ENCODE measurements at places on chromosomes 5 and 9. TPM values are rescaled to one million over a fixed set of nuclear protein-coding genes. Genes with fewer than 3 reads are reported as not detected.
A peak's percentile ranks its signal among the peaks of the same experiment; 100 is the strongest.

DNA sequence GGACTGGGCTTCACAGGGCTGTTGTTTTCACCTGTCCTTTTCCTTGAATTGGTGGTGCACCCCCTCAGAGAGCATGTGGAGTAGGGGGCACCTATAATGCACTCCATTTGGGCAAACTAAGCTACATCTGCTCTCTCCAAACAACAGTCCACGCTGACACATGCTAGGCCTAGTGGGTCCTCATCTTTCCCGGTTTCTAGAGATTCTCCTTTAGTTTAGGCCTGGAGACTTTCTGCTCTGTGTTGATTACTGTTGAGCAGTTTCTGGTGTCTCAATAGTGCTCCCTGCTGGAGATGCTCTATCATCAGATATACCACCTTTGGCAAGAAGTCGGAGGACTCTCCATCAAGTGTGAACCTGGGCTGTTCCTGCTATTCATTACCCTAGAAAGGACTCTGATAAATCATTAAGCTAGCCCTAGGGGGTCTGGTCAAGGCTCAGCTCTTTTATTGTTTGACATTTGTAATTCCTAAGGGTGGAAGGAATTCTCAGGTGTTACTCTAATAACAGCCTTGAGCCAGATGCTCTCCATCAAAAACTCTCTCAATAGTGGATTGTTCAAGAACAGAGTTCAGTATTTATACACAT, 64.0 kb upstream of the FYB1 start:
- H3K4me3 ChIP-seq: no peak overlapping the region
- peak; percentile 72 for DNase-seq
- H3K4me1 ChIP-seq: peaks cover 45% of the 10 kb centered on the region
- H3K36me3 ChIP-seq: peaks cover 18% of the 10 kb centered on the region
- H3K27me3 ChIP-seq: peaks cover 2% of the 10 kb centered on the region

DNA sequence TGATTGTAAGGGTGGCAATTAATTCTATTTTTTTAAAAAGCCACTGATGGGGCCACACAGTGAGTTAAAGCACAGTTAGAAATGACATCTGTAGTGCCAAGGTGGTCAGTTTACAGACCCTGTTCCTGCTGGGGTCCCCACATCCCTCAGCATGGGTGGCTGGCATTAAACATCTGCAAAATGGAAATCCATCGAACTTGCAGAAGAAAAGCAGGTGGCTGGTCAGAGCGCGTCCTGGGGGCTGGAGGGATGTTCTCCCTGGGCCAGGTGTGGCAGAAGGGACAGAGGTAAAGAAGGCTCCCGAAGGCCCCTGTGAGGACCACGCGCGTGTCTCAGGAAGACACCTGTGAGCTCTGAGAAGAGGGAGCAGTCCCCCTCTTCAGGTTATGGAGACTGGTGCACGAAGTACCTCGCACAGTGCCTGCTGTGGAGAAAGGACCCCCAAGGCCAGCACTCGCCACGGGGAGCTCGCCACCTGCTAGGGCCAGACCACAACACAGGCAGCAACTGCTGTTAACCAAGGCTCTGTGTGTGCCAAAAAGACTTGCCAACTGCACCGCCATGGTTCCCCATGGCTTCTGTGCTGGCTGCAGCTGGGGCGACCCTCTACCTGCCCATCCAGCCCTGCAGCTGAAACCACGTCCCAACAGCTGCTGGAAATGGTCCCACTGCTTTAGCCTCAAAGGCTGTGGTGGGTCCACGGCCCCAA, 65.2 kb downstream of the RASGEF1C start:
- H3K27me3 ChIP-seq: peaks cover 8% of the 10 kb centered on the region
- H3K4me3 ChIP-seq: no peak overlapping the region
- no peak for DNase-seq
- no peaks in the 10 kb centered on the region for H3K36me3 ChIP-seq
- H3K4me1 ChIP-seq: no peaks in the 10 kb centered on the region
- no peak overlapping the region for H3K27ac ChIP-seq

DNA sequence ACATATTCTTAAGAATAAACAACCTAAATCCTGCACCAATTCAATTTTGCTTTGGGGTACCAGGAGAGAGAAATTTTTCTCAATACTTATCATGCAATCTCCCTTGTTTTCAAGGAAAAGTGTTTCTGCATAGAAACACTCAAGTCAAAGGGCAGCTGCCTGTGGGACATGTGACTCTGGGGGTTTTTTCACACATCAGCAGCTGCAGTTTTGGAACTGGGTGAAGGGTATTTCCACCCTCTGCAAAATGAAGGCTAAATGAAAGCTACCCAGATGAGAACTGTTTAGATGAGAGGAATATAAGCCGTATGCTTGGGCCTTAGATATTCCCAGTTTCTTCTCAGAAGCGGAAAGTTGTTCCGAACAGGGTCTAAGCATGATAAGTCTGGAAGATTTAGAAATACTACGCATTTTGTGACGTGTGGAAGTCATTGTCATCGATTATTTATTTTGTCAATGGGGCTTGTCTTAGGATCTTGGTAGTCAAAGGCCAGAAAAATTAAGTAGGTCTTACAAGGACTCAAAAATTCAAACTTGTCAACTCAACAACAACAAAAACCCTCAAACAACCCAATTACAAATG, 64.3 kb upstream of the BOD1 start:
- H3K4me3 ChIP-seq: no peak overlapping the region
- no peak overlapping the region for H3K27ac ChIP-seq
- H3K4me1 ChIP-seq: peaks cover 2% of the 10 kb centered on the region

- H3K36me3 ChIP-seq: peaks cover under 1% of the 10 kb centered on the region
- H3K4me1 ChIP-seq: peaks cover 85% of the 10 kb centered on the region
- H3K27me3 ChIP-seq: no peaks in the 10 kb centered on the region
- peak overlapping the region; percentile 66 for H3K4me3 ChIP-seq
- peak; percentile 52 for DNase-seq
- H3K27ac ChIP-seq: peak overlapping the region; percentile 96
Observed at GRCh38 chr5:14595189-14595588, 13.6 kb downstream of the OTULINL start.

DNA sequence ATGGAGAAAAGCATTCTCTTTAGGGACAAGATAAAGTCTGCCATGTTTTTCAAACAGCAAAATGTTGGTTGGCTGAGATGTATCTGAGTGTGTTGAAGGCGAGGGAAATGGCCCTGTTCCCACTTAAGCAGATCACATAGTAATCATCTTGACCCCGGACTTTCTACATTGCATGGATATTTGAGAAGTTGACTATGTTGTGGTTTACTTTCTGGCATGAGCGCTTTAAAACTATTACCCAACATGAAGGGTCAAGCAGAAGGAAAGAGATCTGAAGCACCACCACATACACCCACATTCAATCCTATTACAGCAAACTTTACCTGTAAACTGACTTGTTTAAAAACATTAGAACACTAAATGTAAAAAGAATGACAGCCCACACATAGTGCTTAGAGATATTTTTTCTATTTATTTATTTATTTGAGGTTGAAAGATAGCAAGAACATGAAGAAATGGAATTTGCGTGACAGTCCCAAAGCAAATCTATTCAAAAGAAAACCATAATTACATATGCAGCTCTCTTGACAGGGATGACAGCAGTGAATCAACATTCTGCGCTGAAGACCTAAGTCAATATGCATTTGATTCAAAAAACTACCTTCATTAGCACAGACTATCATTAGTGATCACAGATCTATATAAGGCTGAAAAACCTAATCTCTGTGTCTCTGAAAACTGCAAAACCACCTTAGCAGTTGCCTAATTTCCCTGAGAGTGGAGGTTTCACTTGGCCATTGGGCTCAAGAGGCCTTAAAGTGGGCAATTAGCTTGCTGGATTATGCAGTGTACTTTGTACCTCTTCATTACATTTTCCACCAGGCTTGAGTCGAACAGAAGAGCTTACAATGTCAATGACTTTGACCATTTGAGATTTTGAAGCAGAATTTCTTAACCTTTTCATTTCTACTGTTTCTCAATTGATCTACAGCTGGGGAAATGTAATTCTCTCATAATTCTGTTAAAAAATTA, 195.0 kb downstream of the PDE4D start:
- DNase-seq: no peak
- no peaks in the 10 kb centered on the region for H3K4me1 ChIP-seq
- no peak overlapping the region for H3K27ac ChIP-seq
- no peak overlapping the region for H3K4me3 ChIP-seq
- no peaks in the 10 kb centered on the region for H3K27me3 ChIP-seq
- H3K36me3 ChIP-seq: no peaks in the 10 kb centered on the region

DNA sequence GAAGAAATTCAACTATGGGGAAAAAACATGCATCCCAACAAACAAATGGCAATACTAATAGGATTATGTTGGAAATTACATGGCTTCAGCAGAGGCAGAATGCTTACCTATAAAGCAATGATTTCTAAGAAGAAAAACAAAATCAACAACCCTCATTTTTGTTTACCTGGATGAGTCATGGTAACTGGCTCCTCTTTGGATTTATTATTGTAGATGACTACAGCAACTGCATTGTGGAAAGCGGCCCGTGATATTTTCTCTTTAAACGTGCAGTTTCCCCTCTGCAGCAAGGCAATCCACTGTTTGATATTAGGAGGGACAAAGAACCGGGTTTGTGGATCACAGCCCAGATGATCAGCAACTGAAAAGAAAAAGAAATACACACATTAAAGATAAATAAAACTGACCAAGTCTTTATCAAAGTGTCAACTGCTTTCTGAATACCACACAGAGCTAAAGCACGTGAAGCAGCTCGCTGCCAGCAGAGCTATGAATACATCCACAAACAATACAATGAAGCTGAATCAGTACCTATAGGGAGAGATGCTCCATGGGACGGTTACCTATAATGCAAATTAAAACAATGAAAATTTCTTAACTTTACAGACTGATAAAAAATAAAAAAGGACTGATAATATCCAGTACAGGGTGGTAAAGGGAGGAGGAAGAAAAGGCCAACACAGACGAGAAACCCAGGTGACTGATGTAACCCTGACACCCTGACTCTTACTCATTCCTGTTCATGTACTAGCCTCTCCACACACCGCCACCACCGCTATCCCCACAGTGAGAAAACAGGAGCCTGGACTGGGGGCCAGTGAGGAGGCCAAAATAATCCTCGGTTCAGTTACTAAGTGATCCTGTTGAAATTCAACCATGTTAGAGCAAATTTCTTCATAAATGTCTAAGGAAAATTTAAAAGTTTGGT, 31.0 kb downstream of the RNF130 start:
- H3K36me3 ChIP-seq: peaks cover 27% of the 10 kb centered on the region
- H3K4me1 ChIP-seq: no peaks in the 10 kb centered on the region
- H3K27ac ChIP-seq: no peak overlapping the region

- peaks cover 5% of the 10 kb centered on the region for H3K4me1 ChIP-seq
- no peak overlapping the region for H3K27ac ChIP-seq
- no peaks in the 10 kb centered on the region for H3K36me3 ChIP-seq
- peak overlapping the region; percentile 49 for H3K4me3 ChIP-seq
- H3K27me3 ChIP-seq: peaks cover 9% of the 10 kb centered on the region
- no peak for DNase-seq
Observed at GRCh38 chr9:136666372-136667213, 3.9 kb downstream of the EGFL7 start.

- no peaks in the 10 kb centered on the region for H3K4me1 ChIP-seq
- H3K27me3 ChIP-seq: peaks cover 4% of the 10 kb centered on the region
- DNase-seq: no peak
- no peaks in the 10 kb centered on the region for H3K36me3 ChIP-seq
- H3K4me3 ChIP-seq: no peak overlapping the region
Observed at GRCh38 chr5:129803403-129803802, 55.5 kb downstream of the MINAR2 start.

DNA sequence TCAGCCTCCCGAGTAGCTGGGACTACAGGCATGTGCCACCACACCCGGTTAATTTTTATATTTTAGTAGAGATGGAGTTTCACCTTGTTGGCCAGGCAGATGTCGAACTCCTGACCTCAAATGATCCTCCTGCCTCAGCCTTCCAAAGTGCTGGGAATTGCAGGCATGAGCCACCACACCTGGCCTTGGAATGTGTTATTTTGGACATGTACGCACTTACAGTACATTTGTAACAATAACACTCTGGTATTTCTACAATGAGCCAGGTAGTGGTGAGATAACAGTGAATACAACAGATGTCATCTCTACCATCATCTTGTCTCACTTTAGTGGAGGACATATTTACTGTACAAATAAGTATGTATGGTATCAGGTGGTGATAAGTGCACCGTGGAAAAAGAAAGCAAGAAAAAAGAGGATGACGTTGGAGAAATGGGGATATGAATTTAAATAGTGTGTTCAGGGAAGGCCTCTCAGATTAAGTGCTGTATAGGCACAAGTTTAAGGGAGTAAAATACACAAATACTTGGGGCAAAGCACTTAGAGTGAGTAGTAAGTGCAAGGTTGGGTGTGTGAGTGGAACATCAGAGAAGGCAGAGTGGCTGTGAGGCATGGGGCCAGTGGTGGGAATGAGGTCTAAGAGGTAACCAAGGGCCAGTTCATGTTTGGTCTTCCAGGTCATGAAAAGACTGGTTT, 100.1 kb downstream of the CDC42SE2 start:
- no peak for DNase-seq
- peaks cover 69% of the 10 kb centered on the region for H3K36me3 ChIP-seq
- H3K27me3 ChIP-seq: no peaks in the 10 kb centered on the region

- no peak overlapping the region for H3K27ac ChIP-seq
- no peaks in the 10 kb centered on the region for H3K36me3 ChIP-seq
- H3K4me1 ChIP-seq: peaks cover 7% of the 10 kb centered on the region
- DNase-seq: no peak
- peaks cover 3% of the 10 kb centered on the region for H3K27me3 ChIP-seq
Observed at GRCh38 chr9:2263665-2264064, 248.5 kb downstream of the SMARCA2 start.

- no peak overlapping the region for H3K4me3 ChIP-seq
- H3K27me3 ChIP-seq: no peaks in the 10 kb centered on the region
- no peak for DNase-seq
Observed at GRCh38 chr9:72315510-72316311, 49.3 kb downstream of the ZFAND5 start.

- no peak within 1 kb of the TSS for H3K4me3 ChIP-seq
- no peaks in the 10 kb centered on the region for H3K36me3 ChIP-seq
- no peak within 1 kb of the TSS for H3K27ac ChIP-seq
- H3K4me1 ChIP-seq: peaks cover 4% of the 10 kb centered on the region
Observed at GRCh38 chr5:180591311-180591887, at the start of gene SCGB3A1. TSS of gene SCGB3A1 (minus strand) at chr5:180591499. CDS start at chr5:180591462, 37 bp downstream.

DNA sequence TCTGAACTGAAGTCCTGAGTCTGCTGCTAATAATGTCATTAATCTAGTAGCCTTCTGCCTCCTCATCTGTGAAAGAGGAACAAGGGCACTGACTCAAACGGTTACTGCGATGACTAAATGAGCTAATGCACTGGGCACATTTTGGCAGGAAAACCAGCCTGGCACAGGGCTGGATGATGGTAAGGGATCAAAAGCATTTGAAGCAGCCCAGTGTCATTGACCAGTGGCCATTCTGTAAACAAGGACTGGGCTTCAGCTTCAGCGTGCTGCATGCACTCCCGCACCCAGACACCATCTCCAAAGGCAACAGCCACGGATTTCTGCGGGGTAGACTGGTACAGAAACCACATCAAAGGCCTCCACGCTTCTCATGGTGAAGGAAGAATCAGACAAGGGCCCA, 8.0 kb downstream of the GCNT4 start:
- peak overlapping the region; percentile 27 for H3K27ac ChIP-seq
- no peak overlapping the region for H3K4me3 ChIP-seq
- H3K4me1 ChIP-seq: peaks cover 41% of the 10 kb centered on the region
- H3K27me3 ChIP-seq: no peaks in the 10 kb centered on the region

GRCh38 chr5:113169720-113170119, 193.1 kb downstream of the DCP2 start:
- no peak overlapping the region for H3K4me3 ChIP-seq
- no peak for DNase-seq
- H3K27me3 ChIP-seq: no peaks in the 10 kb centered on the region
- H3K27ac ChIP-seq: no peak overlapping the region

- H3K36me3 ChIP-seq: no peaks in the 10 kb centered on the region
- no peaks in the 10 kb centered on the region for H3K27me3 ChIP-seq
- no peak overlapping the region for H3K27ac ChIP-seq
- H3K4me3 ChIP-seq: no peak overlapping the region
- no peaks in the 10 kb centered on the region for H3K4me1 ChIP-seq
Observed at GRCh38 chr9:136620441-136621018, 42.2 kb upstream of the EGFL7 start.

The ANKRD31 gene
- total RNA-seq: 0.67 TPM

The MAPK9 gene
- total RNA-seq: 38.1 TPM

The PCDHB15 gene
- total RNA-seq: not detected

The GABRG2 gene
- not detected for total RNA-seq

The CDX1 gene
- not detected for total RNA-seq
